ENCODE measurements at places on chromosomes 12 and 14.

DNA sequence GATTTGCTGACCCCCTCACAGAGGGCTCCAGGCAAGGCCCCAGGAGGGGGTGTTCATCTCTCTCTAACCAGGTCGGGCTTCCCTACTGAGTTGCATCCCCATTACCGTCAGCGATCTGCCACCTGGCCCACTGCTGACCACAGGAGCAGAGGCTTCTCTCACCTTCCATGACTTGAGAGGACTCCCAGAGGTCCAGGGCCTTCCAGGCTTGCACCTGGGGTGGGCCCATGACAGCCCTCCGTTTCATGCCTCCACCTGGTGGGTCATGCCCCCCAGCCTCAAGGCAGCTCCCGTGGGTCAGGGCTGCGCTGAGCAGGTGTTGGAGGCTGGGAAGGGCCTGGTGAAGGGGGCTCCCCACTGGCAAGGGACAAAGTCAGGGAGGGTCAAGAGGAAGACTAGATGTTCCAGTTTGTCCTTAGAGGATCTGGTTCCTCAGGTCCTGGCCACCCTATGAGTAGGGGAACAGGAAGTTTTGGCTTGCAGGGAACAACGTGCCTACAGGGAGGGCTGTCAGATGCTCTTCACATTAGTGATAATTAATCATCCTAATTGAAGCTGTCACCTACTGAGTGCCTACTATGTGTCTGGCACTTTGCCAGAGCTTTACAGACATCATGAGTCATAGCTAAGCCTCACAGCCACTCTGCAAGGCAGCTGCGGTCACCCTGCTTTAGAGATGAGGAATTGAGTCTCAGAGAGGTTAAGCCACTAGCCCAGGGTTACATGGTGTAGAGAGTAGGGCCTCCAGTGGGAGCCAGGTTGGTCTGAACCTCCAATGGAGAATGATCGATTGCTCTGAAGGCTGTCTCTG is 13.8 kb downstream of the NFKBIA start:
- no peak for DNase-seq

DNA sequence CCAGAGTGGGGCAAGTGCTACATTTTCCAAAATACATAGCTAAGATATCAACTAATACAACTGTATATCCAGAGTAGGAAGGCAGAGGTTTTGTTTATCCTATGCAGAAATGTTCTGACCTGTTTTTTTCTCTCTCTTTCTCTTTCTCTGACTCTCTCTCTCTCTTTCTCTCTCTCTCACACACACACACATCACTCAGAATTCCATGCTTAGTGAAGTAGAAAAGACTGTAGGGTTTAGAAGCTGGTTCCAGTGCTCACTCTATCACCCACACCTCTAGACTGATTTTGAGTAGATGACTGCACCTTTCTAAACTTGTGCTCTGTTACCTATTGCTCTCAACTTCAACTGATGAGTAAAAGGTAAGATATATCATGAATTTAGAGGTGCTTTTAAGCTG is 356.7 kb downstream of the LRIG3 start:
- DNase-seq, result no peak

GRCh38 chr12:38783304-38783703 is 122.1 kb downstream of the CPNE8 start:
- DNase-seq, result no peak

DNA sequence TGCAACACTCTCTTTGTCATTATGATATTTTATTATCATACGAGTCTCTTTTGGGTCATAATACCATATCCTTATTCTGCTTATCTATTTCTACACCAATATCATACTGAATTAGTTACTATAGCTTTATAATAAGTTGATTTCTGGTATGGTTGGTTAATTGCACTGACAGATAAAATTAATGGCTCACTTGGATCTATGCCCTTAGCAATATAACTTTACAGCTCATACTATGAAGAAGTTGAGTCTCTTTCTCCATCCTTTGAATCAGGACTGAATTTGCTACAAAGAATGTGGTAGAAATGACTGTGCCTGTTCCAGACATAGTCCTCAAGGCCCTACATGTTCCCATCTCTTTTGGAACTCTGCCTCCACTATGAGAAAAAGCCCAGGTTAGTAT is 139.7 kb upstream of the DYRK2 start:
- DNase-seq, result no peak

DNA sequence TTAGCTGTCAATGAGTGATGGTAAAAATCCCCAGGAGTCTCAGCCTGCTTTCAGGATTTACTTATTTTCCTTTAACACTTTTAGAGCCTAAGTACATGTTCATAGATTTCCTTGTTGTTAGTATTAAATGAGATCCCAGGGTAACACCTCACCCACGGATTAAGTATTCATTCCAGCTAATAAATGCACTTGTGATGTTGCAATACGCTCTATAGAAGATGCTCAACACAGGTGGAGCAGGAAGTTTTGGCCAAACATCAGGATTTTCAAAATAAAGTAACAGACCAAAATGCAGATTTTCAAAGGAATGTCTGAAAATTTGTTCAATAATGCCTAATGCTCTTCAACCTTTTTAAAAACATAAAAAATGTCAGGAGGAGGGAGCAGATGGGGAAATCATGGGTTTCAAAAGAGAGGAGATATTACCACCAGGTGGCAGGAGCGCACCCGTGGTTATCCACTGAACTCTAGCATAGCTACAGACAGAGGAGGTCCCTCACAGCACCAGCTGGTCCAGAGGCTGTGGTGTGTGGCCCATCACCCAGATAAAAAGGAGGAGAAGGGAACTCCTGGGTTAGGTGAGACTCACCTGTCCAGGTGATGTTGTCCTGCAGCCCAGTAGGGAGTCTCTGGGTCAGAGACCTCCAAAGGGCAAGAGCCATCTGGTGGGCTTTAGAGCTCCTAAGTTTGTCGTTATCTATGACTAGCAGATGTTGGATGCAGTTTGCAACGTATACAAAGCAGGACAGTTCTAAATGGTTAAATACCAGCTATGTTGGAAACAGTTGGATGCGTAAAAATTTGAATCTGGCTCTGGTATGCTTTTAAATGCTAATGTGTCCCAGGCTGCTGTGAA is 1158.4 kb upstream of the TMEM132C start:
- no peak for DNase-seq

- DNase-seq, result no peak
Observed at GRCh38 chr12:31029468-31029867, 44.2 kb upstream of the DDX11 start.

DNA sequence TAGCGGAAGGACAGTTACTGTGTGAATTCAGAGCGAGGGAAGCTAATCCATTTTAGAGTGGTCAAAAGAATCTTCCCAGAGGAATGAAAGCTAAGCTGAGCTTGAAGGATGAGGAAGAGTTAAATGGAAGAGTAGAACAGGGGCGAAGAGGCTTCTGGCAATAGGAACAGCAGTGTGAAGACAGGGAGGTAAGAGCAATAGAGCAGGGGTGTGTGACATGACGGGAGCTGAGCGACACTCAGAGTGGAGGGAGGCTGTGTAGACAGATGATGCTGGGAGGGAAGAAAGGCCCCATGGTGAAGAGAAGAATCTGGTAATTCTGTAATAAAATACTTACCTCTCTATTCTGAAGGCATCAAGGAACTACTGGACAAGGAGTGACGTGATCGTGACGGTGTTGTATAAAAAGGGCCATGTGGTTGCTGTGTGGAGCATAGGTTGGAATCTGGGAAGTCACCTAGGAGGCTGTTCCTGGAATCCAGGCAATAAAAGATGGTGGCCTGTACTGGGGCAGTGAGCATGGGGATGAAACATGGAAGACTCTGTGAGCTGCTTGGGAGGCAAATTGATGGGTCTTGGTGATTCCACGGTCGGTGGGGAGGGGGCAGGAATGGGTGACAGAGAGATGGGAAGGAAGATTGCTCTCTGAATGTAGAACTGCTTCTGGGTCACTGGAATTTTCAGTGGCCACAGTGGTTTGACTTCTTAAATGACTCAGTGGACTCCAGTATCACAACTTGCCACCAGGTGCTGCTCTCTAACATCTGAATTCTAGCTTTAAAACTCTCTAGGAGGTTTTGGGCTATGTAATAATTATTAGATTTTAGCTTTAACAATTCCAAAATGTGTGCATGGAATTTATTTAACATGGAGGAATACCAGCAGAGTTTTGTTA is 164.1 kb downstream of the ATP23 start:
- DNase-seq, result no peak

- DNase-seq, result no peak
Observed at GRCh38 chr14:94670692-94671285, 58.6 kb downstream of the SERPINA3 start.

- no peak for DNase-seq
Observed at GRCh38 chr12:66688846-66689439, 10.1 kb upstream of the GRIP1 start.

DNA sequence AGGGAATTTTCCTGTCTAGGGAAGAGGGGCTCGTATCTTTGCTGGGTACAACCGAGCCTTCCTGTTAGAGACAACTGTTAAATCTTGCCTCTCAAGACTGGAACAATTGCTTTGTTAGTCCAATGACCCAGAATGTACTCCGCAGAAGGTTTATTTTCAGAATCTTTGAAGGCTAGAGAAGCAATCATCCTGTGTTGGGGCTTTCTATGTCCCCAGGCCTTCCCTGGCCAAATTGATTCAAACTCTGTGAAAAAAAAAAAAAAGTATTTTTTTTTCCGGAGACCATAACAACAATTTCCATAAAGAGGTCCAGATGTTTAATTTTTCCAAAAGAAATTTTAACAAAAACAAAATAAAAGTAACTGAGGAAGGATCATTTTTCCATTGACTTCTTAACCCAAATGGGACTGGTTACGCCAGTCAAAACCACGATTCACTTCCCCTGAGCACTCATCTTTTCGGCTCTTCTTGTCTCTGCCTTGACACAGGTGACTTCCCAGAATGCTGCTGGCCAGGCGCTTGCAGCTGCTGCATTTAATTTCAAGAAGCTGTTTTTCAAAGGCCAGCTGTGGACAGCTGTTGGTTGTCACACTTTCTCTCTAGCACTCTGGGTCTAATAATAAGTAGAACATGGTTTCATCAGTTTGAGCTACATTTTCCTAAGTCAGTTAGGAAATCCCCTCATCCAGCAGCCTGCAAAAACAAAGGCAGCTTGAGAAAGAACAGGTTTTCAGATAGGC is 81.6 kb upstream of the MANSC4 start:
- DNase-seq, result no peak

DNA sequence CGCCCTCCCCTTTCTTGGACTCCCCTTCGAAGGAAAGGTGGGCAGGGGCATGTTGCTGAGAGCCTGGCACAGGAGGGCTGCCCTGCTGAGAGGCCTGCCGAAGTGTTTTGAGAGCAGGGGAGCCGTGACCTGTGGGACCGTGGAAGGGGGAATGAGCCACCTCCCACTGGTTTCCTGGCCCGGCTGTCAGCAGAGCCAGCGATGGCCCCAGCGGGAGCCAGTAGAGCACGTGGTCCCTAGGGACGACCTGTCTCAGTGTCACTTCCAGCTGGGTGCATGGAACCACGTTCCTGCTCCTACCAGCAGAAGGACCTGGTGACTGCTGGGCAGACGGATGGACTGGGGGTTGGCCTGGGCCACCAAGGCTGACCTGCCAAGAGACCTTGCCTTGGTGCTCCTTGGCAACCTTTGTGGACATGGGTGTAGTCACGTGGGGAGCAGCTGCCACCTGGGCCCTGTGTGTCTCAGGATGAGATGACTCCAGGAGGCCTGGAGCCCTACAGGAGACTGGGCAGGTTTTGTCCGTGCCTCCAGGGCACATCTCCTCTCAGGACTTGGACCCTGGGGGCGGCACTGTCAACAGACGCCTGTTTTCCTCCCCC is 34.6 kb downstream of the BEGAIN start:
- DNase-seq, result no peak

DNA sequence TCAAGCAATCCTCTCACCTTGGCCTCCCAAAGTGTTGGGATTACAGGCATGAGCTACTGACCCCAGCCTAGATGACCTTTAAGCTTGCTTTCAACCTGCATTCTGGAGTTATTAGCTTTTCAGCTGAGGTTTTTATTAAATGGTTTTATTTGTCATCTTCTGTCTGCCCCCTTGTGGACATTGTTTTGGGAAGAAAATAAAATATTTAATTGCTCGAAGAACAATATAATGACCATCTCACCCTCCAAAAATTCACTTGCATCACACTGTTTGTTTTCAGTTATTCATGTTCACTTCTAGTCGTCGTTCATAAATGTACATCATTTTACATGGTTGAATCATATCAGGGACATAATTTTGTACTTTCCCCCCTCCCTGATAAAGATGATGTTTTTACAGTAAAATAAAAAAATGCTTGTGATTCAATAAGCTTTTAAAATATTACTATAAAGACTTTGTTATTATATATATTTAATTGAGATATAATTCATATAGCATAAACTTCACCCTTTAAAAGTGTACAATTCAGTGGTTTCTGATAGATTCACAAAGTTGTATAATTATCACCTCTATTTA is 10.1 kb upstream of the SPATS2 start:
- no peak for DNase-seq

GRCh38 chr14:92866181-92866752 is 56.7 kb upstream of the CHGA start:
- no peak for DNase-seq

DNA sequence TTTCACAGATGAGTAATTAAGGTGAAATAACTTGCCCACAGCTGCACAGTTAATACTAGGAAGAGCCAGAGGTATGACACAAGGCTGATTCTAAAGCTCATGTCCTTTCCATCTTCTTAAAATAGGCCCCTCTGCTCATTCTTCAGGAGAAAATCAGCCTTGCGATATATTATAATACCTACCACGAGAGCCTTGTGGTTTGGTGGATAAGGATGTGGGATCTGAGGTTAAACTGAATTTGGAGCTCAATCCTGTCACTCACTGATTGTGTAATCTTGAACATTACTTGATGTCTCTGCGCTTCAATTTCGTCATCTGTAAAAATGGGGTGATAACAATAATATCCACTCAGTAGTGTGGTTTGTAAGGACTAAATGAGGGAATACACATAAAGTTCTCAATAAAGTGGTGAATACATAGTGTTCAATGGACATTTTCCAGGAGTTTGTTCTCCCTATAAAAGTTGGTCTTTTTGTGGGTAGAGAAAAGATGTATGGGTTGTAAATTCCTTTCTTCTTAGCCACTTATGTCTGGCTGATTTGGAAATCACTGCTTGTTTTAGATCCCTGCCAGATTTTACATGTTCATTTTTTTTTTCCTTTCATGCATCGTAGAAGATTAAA is 25.1 kb upstream of the ATP2B1 start:
- no peak for DNase-seq

- DNase-seq, result no peak
Observed at GRCh38 chr12:43252585-43252984, 299.4 kb downstream of the ADAMTS20 start.

DNA sequence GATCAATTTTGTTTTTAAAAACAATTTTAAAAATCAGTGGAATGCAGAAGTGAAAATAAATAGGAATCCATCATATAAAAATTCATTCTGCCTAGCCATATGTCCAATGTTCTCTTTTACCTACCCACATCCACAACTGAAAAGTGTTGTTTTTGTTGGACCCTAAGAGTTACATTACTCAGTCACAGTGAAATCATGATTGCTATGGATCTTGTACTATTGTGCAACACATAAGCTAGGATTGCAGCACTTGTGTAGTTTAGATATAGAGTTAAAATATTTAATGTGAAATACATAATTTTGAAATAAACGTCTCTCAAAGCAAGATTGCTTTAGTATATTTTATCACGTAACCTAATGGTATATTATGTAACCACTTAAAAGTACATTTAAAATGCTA is 213.3 kb upstream of the CLEC14A start:
- no peak for DNase-seq
